ENCODE measurements at places on chromosomes 12 and 14.

DNA sequence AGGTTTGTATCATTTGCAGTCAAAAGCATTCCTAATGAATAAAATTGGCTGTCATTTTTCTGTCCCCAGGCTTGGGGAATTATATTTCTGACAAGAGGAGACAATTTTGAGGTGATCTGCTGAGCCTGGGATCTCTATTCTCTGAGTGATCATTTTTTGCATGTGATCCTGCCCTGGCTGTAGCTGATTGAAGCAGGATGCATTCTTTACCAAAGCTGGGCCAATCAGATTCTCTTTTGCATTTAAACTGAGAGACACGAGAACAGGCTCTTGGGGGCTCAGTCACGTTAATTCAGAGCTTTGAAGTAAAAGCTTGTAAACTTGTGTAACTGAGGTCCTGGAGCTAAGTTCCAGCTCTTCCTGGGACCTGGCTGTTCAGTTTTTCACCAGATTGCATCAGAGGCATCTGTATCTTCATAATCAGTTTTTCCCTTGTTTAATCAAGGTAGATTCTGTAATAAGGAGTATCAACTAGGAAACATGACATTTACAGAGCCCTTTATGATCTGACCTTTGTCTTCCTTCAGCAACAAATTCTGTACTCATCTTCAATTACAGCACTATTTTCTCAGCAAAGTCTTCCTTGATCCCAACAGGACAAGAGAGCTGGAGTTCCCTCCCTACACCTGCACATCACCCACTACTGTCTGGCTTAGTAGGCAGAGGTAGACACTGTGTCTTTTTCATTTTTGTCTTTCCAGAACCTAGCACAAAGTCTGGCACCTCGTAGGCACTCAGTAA is 35.0 kb upstream of the MANSC4 start:
- DNase-seq: peak; percentile 29

DNA sequence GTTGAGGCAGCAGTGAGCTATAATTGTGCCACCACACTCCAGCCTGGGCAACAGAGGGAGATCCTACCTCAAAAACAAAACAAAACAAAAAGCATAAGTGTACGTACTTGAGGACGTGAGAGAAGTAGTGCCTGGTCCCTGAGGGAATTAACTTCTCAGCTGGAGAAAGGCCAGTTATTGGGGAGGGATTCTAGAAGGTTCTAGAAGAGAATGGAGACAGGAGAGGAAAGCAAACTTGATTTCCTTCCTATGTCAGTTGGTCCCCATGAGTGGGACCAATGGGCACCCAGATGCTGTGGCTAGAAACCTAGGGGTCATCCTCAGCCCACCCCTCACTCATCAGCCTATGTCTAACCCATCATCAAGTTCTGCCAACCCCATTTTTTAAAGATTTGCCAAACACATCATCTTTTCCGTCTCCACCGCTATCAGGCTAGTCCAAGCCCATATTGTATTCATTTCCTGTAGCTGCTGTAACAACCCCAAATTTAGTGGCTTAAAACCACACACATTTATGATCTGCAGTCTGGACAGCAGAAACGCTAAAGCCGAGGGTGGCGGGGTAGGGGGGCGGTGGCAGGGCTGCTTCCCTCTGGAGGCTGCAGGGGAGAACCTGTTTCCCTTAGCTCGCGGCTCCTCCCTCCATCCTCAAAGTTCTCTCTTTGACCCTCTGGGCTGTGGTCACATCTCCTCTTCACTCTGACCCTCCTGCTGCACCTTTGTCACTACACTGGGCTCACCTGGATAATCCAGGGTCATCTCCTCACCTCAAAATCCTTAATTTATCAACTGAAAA is 7.2 kb upstream of the RBM19 start:
- no peak for DNase-seq

DNA sequence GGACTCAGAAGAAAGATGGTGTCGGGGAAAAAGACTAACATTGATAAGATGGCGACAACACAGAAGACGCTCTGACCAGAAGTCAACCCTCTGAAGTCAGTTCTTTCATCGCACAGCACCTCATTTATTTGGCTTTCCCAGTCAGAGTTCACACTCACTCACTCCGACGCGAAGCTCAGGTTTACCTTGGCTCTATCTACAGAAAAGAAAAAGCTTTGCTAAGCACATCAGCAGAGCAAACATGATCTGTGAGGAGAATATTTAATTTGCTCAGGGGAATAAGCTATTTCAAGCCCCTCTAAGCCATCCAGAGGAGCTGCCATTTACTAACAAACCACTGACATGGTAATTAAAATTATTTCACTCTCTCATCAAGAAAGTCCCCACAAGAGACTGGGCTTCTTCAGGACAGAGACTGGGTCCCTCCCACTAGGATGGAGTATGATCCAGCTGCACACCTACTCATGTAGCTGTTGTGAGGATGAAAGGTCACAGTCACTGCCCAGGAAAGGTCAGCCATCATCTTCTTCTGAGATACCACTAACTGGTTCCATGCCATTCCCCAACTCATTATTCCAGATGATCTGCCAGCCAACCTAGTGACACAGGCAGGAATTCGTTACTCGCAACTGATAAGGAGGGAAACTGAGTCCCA is 111.4 kb downstream of the TTC7B start:
- no peak for DNase-seq

- DNase-seq: no peak
These were observed 5.5 kb upstream of the DDX23 start for GRCh38 chr12:48857278-48857994.
